Cerebellum (tissue), 4 donors: ENCODE measurements at places on chromosomes 3 and 15.

DNA sequence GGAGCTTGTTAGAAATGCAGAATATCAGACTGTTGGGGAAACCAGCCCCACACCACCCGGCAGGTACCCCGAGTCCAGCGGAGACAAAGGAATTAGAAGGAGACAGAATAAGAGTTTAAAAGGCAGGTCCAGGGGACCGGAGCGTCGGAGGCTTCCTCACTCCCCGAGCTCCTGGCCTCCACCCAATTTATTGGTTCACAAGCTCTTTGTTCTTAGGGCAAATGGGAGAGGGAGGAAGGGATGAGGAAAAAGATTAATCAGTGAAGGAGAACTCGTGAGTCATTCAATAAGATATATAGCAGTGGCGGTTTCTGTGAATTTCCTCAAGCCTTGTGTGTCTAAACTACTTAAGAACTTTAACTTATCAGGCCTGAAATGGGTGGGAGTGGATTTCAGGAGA is 32.1 kb upstream of the WDR72 start:
- DNase-seq: no peak

GRCh38 chr3:38985581-38985980 is 66.2 kb downstream of the SCN11A start:
- DNase-seq: no peak

GRCh38 chr15:99090011-99090699 is 14.7 kb upstream of the SYNM start:
- DNase-seq: no peak

GRCh38 chr3:156670077-156670476 is 4.3 kb upstream of the TIPARP start:
- DNase-seq: no peak

GRCh38 chr3:31265646-31266428 is 266.9 kb upstream of the STT3B start:
- no peak for DNase-seq

GRCh38 chr3:101879623-101880284 is 30.4 kb downstream of the NFKBIZ start:
- no peak for DNase-seq

- no peak for DNase-seq
Measured at GRCh38 chr15:80483725-80484161, 79.6 kb downstream of the ARNT2 start.

- DNase-seq: no peak
Measured at GRCh38 chr3:131020122-131020693, 6.4 kb downstream of the ASTE1 start.

- no peak for DNase-seq
Measured at GRCh38 chr3:192155194-192155593, 572.1 kb downstream of the FGF12 start.

- no peak for DNase-seq
Measured at GRCh38 chr15:101255615-101256241, 3.9 kb upstream of the CHSY1 start.

GRCh38 chr3:187736418-187736871 is 8.8 kb downstream of the BCL6 start:
- DNase-seq: no peak

DNA sequence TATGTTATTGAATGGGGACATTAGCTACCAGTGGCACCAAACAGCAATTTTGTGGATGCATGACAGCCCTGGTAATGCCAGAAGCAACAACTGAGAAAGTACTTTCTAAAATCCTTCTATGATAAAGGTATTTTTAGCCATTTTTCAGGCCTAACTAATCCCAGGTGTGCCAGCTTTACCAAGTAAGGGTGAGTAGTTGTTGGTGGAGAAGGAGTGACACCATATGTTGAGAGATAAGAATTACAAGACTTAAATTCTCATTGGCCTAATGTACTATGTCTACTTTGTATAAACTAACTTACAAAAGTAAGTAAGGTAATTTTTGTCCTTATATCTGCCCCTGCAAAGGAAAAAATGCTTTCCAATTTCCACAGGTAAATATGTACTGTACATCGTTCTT is 4.1 kb upstream of the COX17 start:
- DNase-seq: no peak
